ENCODE measurements at places on chromosomes 11 and 22. TPM values are rescaled to one million over a fixed set of nuclear protein-coding genes. Genes with fewer than 3 reads are reported as not detected.
A peak's percentile ranks its signal among the peaks of the same experiment; 100 is the strongest.

GRCh38 chr11:111353776-111354600 is 25.1 kb downstream of the POU2AF1 start:
- no peak overlapping the region for H3K27ac ChIP-seq
- no peak overlapping the region for H3K4me3 ChIP-seq
- H3K4me1 ChIP-seq = no peaks in the 10 kb centered on the region
- peak; percentile 50 for DNase-seq
- no peaks in the 10 kb centered on the region for H3K27me3 ChIP-seq

GRCh38 chr11:1564535-1565172 is 7.4 kb downstream of the DUSP8 start:
- H3K27me3 ChIP-seq = no peaks in the 10 kb centered on the region
- H3K27ac ChIP-seq = peak overlapping the region; percentile 16
- peak; percentile 75 for DNase-seq
- peaks cover 46% of the 10 kb centered on the region for H3K4me1 ChIP-seq

GRCh38 chr11:129530154-129530895 is 154.7 kb downstream of the BARX2 start:
- no peaks in the 10 kb centered on the region for H3K4me1 ChIP-seq
- no peak overlapping the region for H3K4me3 ChIP-seq
- no peaks in the 10 kb centered on the region for H3K27me3 ChIP-seq

EXT2 gene
- total RNA-seq = 23.5 TPM

APLNR gene
- 3.5 TPM for total RNA-seq

C22orf23 gene
- 0.43 TPM for total RNA-seq

ARHGAP1 gene
- total RNA-seq = 36.1 TPM

OR2AG2 gene
- total RNA-seq = not detected

ZP1 gene
- total RNA-seq = not detected

GPR83 gene
- total RNA-seq = 0.40 TPM
